ENCODE measurements at places on chromosomes 11 and 22.

GRCh38 chr11:121763526-121763925, 310.8 kb upstream of the SORL1-AS1 start:
- DNase-seq = no peak

GRCh38 chr11:80365076-80365725, 924.4 kb upstream of the TENM4 start:
- DNase-seq = no peak

GRCh38 chr11:3148255-3148989, 16.7 kb downstream of the OSBPL5 start:
- DNase-seq = no peak

DNA sequence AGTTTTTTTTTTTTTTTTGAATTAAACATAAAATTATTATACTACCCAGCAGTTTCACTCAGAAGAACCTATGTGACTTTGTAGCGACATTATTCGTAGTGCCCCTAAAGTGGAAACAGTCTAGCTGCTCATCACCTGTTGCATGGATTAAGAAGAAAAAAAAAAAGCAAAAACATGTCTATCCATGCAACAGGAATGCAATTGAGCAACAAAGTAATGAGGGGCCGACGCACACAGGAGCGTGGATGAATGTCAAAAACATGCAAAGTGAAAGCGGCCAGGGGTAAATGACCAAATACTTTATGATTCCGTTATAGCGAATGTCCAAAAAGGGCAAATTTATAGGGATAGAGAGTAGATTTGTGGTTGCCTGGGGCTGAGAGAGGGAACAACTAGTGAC, 16.3 kb downstream of the MYO18B start:
- DNase-seq = no peak

GRCh38 chr11:87422566-87422965, 384.8 kb downstream of the TMEM135 start:
- DNase-seq = no peak

DNA sequence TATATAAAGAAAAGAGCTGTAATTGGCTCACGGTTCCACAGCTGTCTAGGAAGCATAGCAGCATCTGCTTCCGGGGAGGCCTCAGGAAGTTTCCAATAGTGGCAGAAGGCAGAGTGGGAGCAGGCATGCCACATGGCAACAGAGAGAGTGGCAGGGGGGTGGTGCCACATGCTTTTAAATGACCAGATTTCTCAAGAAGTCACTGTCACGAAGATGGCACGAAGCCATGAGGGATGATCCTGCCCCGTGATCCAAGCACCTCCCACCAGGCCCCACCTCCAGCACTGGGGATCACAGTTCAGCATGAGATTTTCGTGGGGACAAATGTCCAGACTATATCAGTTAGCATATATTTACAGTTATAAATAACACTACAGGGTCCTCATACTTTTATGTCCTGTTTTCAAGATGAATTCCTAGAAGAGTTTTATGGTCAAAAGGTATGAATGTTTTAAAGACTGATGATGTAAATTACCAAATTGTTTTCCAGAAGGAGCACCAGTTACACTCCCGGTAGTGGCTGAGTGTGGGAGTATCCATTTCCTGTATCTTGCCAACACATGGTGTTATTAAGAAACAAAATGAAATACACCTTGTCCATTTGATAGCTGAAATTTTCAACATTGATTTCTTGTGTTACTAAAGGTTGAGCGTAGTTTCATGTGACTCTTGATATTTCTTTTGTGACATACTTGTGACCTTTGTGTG, 19.2 kb downstream of the FAM118A start:
- no peak for DNase-seq

GRCh38 chr11:47257517-47258316, at the start of gene NR1H3:
Gene NR1H3 (plus strand): TSS chr11:47257996. CDS start chr11:47259217, 1,221 bp downstream.
- DNase-seq = peak; percentile 48

- no peak for DNase-seq
Measured at GRCh38 chr11:71456831-71457230, 3.8 kb downstream of the NADSYN1 start.

GRCh38 chr11:115244296-115244695, 259.9 kb downstream of the CADM1 start:
- DNase-seq = no peak

DNA sequence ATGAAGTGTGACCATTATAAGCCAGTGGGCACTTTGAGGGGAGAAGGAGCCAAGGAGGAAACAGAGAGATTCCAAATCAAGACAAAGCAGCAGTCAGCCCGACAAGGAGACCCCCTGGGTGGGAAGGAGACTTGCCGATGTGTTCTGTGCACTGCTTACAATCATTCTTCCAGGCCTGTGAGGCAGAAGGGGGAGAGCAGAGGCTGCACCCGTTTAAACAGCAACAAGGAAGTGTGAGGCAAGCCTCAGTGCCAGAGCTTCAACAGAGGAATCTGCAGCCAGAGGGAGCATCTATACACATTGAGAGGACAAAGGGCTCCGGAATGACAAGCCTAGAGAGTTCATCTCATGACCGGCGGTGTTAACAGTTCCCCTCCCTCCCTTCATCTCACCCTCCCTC, 121.1 kb downstream of the NXPE2 start:
- DNase-seq = no peak

- peak; percentile 82 for DNase-seq
Measured at GRCh38 chr11:26227301-26227746, 104.6 kb upstream of the ANO3 start.

- DNase-seq = no peak
Measured at GRCh38 chr22:46460857-46461256, 76.6 kb downstream of the CELSR1 start.

DNA sequence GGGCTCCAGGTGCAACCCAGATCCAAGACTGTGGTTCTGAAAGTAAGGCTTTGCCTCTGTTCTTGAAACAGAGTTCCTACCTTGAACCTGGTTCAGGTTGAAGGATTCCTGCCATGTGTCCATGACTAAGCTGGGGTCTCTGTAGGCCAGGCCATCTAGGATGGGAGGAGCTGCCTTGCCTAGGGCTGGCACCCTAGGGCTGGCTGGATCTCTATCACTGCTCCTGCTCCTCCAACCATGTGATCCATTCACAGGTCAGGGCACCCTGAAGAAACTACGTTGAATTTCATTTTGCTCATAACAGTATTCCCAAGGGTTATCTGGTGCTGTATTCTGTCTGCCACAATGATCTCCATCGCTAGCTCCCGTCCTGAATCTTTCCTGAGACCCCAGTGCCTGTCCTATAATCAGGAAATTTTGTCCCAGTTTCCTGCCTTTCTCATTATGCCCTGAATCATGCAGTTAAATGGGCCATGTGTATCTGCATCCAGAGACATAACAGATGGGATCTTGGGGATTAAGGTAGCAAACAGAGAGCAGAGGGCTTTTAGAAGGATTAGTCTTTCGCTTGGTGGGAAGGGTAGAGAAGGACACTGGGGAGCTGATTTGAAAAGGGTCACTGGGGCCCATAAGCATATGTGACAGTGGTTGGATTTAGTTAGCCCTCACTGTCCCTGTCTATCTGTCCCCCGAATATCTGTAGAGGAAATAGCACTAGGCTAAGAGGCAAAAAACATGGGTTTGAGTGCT, 98.2 kb upstream of the MTMR2 start:
- DNase-seq = no peak

DNA sequence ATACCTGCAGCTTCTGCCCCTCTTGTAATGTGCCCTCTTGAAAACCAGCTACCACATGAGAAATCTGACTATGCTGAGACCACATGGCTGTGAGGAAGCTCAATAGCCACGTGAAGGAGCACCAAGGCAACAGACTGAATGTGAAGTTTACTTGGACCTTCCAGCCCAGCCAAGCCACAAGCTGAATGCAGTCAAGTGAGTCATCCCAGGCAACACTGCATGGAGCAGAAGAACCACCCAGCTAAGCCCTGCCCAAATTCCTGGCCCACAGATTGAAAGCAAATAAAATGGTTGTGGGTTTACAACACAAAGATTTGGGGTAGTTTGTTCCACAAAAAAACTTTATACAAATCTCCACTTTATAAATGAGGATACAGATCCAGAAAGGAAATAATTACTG, 114.5 kb downstream of the TIMP3 start:
- no peak for DNase-seq

DNA sequence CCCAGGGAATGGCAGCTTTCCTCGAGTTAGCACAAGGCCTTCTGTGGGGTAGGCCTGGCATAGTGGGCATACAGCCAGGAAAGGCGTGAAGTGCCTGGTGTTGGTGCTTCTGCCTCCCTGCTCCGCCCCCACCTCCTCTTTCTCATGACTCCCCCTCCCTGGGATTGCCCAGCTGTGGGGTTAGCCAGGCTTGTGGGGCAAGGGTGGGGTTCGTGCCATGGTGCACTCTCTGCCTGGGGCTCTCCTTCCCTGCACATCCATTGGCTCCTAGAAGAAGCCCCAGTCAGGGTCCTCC, 236.8 kb upstream of the NCAM1 start:
- no peak for DNase-seq

GRCh38 chr11:11035331-11035730, 177.5 kb upstream of the ZBED5 start:
- DNase-seq = no peak
